ENCODE measurements at places on chromosomes 5 and 9.

GRCh38 chr5:95822542-95823181 is at the start of gene GLRX:
TSS of gene GLRX (minus strand) at chr5:95822726. CDS start at chr5:95822662, 64 bp downstream.
- peaks cover 60% of the 10 kb centered on the region for H3K4me1 ChIP-seq
- peak; percentile 72 for DNase-seq
- H3K36me3 ChIP-seq = no peaks in the 10 kb centered on the region
- peak within 1 kb of the TSS; percentile 74 for H3K27ac ChIP-seq

GRCh38 chr9:2459756-2460155 is 161.8 kb upstream of the VLDLR start:
- H3K36me3 ChIP-seq = no peaks in the 10 kb centered on the region
- no peak for DNase-seq
- H3K27me3 ChIP-seq = no peaks in the 10 kb centered on the region
- no peak overlapping the region for H3K27ac ChIP-seq

DNA sequence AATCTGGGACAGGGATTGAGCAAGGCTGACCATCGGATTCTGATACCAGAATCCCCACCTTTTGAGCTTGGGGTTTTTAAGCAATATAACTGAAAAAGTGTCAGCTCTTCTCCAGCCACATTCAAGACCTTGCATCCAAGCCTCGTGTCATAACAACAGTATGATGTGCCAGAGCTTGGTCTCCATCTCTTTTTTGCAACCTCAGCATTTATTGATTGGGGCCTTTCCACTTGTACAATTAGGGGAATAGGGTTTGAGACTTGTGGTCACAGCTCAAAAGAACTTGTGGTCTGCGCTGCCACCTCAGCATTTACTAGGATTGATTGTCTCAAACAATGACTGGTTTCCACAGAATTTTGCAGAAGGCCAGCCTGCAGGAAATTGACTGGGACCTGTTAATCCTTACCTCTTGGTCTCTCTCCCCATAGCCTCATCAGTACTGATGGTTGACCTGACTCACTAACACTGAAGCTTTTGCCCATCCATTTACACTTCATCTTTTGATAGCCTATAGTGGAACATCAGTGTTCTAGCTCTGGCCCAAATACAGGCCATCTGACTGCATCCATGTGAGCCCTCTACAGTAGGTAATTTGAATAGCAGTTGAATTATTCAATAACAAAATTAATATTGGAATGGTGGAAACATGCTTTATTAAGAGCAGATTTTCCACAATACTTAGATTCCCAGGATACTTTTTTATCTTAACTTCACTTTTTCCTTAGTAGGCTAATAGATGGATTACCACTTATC is 381.6 kb upstream of the PRR16 start:
- no peak overlapping the region for H3K27ac ChIP-seq
- no peaks in the 10 kb centered on the region for H3K27me3 ChIP-seq
- H3K4me1 ChIP-seq = no peaks in the 10 kb centered on the region
- no peaks in the 10 kb centered on the region for H3K36me3 ChIP-seq
- no peak overlapping the region for H3K4me3 ChIP-seq

DNA sequence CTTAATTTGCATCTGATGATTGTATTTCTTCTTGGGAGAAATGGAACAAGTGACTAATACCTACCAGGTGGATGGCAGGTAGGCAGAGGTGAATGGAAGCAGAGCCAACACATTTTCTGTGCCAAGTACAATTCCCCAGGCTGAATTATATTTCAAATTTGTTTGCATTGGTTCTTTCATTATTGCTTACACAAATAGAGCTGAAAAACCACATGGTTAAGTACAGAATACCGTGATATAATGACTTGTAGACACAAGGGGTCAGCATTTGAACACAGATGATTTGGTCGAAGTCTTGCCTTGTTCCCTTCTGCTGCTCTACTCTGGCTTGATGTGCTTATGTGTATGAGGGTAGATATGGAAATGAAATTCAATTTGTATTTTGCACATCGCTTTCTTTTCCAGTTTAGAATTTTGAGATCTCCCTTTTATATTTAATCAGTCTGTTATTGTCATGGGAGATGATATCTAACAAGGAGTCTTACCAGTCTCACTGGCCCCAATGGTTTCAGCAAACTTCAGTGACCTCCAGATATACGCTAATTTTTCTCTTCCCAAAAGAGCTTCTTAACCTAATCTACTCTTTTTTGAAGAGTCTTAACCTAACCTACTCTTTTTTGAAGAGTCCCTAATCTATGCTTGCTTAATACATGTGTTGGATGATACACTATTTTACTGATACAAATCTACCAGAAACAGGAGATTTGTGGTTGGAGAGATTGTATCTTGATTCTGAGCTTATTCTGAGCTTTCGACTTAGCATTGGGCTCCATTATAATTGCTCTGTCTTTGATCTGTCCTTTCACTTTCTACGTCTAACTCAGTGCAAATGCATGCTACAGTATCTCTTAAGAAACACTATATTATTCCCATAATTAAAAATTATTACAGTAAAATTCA is 88.1 kb downstream of the PCSK1 start:
- peaks cover 17% of the 10 kb centered on the region for H3K4me1 ChIP-seq
- H3K27ac ChIP-seq = no peak overlapping the region
- H3K27me3 ChIP-seq = no peaks in the 10 kb centered on the region
- no peak for DNase-seq
- H3K4me3 ChIP-seq = no peak overlapping the region

- DNase-seq = no peak
- H3K4me3 ChIP-seq = no peak overlapping the region
- H3K27me3 ChIP-seq = peaks cover 2% of the 10 kb centered on the region
- H3K4me1 ChIP-seq = no peaks in the 10 kb centered on the region
- H3K27ac ChIP-seq = no peak overlapping the region
- H3K36me3 ChIP-seq = no peaks in the 10 kb centered on the region
Observed at GRCh38 chr9:9621355-9621940, 991.4 kb downstream of the PTPRD start.

- no peak overlapping the region for H3K4me3 ChIP-seq
- H3K36me3 ChIP-seq = no peaks in the 10 kb centered on the region
Observed at GRCh38 chr5:179370490-179371120, 25.3 kb upstream of the ADAMTS2 start.

DNA sequence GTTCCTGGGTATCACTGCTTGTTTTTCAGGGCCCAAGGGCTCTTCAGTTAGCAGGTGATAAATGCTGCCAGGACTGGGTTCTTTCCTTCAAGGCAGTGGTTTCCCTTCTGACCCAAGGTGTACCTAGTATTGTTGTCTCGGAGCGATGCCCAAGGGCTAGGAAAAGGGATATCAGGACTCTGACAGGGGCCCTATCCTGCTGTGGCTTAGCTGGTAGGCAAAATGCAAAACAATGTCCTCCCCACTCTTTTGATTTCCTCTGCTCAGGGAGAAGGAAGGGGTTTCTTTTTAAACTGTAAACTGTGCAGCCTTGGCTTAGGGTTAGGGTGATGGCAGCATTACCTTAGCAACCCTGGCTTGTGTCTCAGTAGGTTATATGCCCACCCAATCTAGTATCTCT is 508.8 kb upstream of the CTNND2 start:
- DNase-seq = no peak
- H3K27me3 ChIP-seq = no peaks in the 10 kb centered on the region
- H3K4me3 ChIP-seq = no peak overlapping the region
- no peak overlapping the region for H3K27ac ChIP-seq

GRCh38 chr5:113608113-113608596 is 94.7 kb downstream of the YTHDC2 start:
- no peak for DNase-seq
- H3K4me1 ChIP-seq = peaks cover 5% of the 10 kb centered on the region
- no peak overlapping the region for H3K27ac ChIP-seq
- H3K27me3 ChIP-seq = peaks cover 2% of the 10 kb centered on the region

All from liver (tissue), 10 donors.